NCI-H1048 (cell line): ENCODE measurements at places on chromosomes 16 and 17.

DNA sequence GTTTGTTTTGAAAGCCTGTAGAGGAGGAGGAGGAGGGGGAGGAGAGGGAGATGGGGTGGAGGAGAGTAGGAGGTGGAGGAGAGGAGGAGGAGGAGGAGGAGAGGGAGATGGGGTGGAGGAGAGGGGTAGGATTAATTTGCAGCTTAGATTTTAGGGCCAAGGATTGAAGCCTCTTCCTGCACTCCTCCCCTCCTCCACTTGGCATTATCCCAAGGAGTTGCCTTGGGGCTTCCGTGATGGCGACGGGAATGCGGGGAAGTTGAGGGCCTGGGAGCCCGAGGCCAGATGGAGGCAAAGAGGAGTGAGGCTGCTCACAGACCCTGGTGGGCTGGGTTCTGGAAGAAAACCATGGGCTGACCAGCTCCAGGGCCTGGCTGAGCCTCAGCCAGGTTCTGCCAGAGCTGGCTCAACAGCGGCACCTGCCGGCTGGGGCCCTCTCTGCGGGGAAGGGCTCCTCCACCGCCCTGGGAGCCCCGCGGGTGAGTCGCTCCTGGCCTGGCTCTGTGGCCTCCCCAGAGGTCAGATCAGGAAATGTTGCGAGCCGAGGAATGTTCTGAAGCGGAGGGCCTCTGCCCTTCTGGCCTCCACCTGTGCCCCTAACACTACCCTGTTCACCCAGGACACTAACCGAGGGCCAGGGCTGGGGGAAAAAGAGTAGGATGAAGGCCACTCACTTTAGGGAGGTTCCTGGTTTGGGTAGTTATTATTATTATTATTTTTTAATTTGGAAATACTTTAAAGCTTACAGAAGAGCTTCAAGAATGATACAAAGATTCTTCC is 23.9 kb upstream of the FMNL1 start:
- DNase-seq, result no peak

DNA sequence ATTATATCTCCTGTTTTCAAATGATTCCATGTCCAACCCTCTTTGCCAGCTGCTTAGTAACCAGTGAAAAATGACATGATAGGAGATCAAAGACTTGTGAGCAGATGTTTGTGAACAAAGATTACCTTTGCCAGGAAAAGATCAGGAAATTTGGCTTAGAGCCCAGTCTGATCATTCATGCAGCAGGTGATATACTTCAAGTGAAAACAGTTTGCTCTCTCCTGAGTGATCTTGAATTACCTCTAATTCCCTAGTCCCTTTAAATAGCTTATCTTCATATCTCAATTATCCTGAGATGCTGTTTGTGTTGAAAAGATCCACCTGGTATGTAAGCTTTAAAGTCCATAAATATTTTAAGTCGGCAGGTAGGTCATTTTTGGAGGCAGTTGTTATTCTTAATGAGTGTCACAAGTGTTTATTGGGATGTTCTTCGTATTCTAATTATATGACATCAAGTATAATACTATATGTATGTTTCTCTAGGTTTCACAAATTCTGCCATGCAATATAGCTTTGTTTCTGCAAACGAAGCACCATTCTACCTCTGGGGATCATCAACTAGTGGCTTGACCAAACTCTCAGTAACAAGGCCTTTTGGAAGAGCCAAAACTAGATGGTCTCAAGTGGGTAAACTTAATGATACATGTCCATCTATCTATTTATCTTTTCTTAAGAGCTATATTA is 13.2 kb upstream of the VPS35L start:
- no peak for DNase-seq

DNA sequence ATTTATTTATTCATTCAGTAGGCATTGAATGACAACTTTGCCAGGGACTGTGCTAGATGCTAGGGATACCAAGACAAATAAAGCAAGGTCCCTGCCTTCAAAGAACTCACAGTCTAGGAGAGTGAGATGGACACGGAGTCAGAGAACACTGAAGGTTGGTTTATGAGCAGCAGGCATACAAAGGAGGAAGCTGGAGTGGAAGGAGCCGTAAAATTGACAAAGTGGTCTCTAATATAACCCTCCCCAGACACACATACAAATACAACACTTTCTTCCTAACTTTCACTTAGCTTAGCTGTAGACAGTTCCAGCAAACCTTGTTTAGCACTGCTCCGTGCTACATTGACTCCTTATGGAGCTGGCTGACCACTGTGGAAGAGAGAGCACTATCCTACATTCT is 229.7 kb downstream of the IRX3 start:
- no peak for DNase-seq

GRCh38 chr17:40303009-40303657 is 5.8 kb upstream of the RARA start:
- DNase-seq, result no peak

- DNase-seq, result no peak
Measured at GRCh38 chr17:4433515-4434031, at the start of gene SPNS3. Gene SPNS3 (plus strand): TSS chr17:4433940. CDS start chr17:4433968, 28 bp downstream.

GRCh38 chr17:73628642-73629552 is 15.3 kb downstream of the SDK2 start:
- no peak for DNase-seq

- no peak for DNase-seq
Measured at GRCh38 chr16:17977260-17977659, 359.3 kb downstream of the NPIPA8 start.

- peak; percentile 68 for DNase-seq
Measured at GRCh38 chr17:79777894-79778503, at the start of gene CBX2. Gene CBX2 (plus strand): TSS chr17:79778148. CDS start chr17:79778236, 88 bp downstream.

DNA sequence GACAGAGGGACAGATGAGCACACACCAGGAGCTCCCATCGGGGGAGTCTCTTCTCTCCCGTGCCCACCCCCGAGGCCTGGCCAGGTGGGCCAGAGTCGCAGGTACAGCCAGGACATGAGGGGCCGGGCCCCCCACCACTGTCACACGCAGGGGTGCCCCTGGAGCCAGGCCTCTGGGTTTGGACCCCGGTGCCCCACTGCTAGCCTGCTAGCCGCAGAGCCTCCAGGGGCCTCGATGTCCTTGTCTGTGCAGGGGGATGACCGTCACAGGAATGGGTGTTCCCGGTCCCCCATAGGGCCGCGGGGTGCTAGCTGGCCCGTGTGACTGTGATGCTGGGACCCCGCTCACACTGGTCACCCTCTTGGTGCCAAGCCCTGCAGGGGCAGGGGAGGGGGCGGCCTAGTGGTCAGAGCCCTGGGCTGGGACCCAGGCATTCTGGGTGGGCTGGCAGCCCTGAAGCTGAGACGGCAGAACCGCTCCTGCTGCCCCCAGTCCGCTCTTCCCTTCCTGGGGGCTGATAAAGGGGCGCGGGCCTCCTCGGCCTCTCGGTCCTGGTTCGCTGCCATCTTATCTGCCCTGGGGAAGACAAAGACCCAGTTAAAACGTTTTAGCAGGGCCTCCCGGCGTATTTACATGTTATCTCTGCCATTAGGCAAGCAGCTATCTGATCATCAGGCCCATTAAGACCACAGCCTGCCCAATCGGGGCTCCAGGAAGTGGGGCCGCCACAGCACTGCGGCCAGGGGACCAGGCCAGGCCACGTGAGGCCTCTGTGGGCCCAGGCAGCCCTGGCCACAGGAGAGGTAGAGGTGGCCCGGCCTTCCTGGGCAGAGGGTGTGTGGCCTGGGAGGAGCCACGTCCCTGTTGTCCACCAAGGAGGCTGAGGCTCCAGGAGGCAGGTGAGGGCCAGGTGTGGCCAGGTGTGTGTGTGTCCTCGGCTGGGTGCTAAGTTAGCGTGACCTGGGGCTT is 57.2 kb upstream of the ZC3H18 start:
- no peak for DNase-seq

DNA sequence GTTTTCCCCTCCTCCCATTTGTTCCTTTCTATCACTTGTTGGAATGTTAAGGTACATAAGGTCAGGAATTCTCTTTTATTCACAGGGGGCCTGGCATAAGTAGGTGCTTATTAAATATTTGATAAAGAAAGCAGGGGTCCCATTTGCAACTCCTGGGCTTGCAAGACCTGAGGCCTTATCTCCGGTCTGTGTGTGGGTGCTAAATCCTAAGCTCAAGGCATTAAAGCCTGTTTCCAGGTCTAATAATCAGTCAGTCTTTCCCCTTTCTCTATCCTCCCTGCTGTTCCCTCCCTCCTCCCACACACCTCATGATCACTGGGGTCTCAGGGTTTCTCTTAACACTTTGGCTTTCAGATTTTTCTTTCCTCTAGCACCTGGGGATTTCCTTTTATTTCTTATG is 17.1 kb downstream of the NTN1 start:
- no peak for DNase-seq

DNA sequence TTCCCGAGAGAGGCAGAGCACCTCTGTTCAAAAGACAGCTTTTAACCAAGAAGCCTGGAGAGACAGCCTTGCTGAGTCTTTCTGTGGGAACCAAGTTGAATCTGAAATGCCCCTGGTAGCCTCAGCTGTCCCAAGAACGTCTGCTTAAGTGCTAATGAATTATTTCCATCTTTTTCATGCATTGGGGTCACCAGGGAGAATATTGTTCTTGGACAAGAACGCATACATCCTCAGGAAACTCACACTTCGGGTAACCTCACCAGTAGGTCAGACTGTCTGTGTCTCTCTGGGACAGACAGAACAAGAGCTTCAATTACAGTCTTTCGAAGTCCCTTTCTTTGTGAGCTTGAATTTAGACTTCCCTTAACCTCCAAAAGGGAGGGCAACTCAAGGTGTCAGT is 134.6 kb upstream of the ADAMTS18 start:
- DNase-seq, result no peak

- no peak for DNase-seq
Measured at GRCh38 chr17:67310406-67310805, 56.0 kb downstream of the PSMD12 start.

DNA sequence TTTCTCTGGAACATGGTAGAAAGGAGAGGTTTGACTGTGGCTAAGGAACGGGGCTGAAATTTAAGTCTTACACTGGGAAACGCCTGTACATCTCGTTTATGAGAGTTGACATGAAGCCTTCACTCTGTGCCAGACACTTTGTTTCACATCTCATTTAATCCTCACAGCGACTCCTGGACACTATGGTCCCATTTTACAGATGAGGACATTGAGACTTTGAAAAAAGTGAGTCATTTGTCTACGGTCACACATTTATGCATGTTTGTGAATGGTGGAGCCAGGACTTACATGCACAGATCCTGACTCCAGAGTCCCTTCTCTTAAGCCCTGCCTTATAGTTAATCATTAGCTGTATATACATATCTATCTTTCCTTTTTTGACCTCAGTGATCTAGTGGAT is 318.4 kb upstream of the EEF2KMT start:
- no peak for DNase-seq

- DNase-seq, result no peak
Measured at GRCh38 chr16:88453611-88454522, 787 bp downstream of the ZFPM1 start.

GRCh38 chr16:53924331-53925106 is 220.6 kb downstream of the FTO start:
- DNase-seq, result no peak

- DNase-seq, result no peak
Measured at GRCh38 chr16:2475413-2476344, 752 bp downstream of the TBC1D24 start.

DNA sequence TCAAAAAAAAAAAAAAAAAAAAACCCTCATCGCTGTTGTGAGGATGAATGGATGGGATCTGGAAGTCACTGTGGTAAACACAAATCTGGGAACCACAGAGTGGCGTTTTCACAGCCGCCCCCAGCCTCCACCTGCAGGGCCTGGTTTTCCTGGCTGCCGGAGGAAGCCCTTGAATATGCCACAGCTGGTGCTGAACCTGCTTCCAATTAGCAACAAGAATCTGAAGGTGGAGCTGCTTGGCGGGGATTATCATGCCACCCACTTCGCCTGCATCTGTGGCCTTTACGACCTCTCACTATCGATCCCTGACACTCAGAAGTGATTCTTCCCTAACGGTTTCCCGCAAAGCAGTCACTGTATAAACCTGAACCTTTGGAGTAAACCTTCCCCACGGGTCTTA is 16.1 kb downstream of the MRM3 start:
- no peak for DNase-seq

GRCh38 chr17:41101586-41102259 is at the start of gene KRTAP4-16:
Gene KRTAP4-16 (minus strand): TSS chr17:41102209. CDS start chr17:41102209, 0 bp downstream.
- DNase-seq, result no peak

GRCh38 chr17:10613775-10614513 is 43.2 kb downstream of the MYH3 start:
- no peak for DNase-seq

DNA sequence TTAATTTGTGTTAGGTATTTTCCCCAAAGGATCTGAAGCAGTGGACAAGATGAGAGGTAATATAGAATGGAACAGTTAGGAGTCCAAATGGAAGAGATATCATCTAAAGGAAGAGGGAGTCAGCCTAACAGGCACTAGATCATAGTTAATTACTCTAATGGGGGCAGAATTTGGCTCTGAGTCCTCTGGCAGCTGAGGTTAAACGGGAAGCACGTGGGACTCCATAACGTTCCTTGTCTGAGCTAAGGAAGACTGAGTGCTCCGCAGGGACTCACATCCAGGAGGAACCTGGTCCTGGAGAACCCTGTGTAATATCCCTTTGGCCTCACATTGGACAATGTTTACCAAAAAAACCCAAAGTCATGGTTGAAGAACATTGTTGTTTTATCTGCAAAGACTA is 46.6 kb upstream of the TEX2 start:
- no peak for DNase-seq

DNA sequence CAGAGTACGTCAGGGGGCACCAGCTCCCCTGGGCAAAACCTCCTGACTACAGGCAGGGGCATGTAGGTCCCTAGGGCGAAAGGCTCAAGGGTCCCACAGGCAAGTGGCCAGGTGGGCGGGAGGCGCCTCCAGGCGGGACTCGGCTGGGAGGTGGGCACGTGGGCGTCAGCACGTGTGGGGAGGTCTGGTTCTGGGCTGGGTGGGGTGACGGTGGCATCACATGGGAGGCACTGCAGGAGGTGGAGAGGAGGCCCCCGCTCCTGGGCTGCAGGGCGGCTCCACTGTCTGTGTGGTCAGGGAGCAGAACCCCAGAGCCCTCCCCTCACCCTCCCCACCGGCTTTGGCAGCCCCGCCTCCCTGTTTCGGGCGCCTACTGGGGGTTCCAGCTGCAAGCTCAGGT is 52.7 kb downstream of the ACTG1 start:
- DNase-seq, result no peak

GRCh38 chr17:57370037-57370581 is 113.8 kb downstream of the MSI2 start:
- no peak for DNase-seq

- DNase-seq, result no peak
Measured at GRCh38 chr16:24178496-24178895, 77.6 kb upstream of the CACNG3 start.
